ENCODE measurements at places on chromosomes 12 and 14.

DNA sequence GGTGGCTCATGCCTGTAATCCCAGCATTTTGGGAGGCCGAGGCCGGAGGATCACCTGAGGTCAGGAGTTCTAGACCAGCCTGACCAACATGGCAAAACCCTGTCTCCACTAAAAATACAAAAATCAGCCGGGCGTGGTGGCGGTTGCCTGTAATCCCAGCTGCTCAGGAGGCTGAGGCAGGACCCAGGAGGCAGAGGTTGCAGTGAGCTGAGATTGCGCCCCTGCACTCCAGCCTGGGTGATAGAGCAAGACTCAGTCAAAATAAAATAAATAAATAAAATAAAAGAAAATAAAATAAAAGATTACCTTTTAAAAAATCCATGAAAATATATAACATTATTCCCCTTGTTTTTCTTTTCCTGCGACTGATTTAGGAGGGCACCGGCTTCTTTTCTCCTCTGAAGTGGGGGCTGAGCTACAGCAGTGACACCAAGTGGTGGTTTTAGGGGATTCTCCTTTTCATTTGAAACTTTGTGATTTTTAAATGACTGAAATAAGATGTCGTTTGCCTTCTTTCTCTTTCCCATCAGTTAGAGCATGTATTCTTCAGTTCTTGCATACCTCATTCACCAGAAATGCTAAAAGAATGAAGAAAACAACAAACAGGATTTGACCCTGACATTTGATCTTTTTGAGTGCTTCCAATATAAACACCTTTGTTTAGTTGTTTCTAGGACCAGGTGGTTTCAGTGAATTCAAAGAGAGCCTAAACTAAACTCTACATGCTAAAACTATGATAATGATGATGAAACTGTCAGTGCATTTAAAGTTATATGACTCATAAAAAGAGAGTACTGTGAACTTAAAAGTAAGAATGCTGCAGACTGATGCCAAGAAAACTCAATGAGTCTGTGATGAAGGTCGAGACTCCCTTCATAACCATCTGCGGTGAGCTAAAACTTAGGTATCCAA lies 22.6 kb upstream of the PKP2 start:
- DNase-seq = no peak

GRCh38 chr14:68780358-68781160 lies 12.3 kb downstream of the ZFP36L1 start:
- DNase-seq = peak; percentile 86

DNA sequence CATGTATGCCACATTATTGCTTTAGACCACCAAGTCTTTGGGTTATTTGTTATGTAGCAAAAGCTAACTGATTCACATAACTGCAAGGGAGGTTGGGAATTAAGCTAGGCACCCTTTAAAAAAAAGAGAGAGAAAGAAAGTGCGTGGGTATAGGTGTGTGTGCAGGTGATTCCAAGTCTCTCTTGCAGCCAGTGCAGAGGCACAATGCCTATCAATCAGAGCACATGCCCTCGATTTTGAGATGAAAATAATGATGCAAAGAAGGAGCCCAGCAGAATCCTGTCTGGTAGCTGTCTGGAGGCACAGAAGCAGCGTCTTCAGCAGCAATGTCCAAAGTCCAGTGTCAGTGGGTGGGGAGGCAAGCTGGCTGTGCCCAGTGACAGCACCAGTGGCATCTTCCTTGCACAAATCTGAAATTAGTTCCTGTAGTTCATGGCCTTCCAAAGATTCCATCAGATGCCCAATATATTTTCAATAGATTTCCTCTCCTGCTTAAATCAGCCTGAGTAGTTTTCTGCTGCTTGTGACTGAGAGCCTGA lies 62.4 kb upstream of the TBPL2 start:
- no peak for DNase-seq

GRCh38 chr12:46365951-46366379 lies 6.6 kb downstream of the SLC38A2 start:
- DNase-seq = no peak

- no peak for DNase-seq
These were observed 18.6 kb upstream of the EMP1 start for GRCh38 chr12:13177906-13178305.

- DNase-seq = peak; percentile 35
These were observed 1.8 kb downstream of the FBXL14 start for GRCh38 chr12:1592444-1593173.

DNA sequence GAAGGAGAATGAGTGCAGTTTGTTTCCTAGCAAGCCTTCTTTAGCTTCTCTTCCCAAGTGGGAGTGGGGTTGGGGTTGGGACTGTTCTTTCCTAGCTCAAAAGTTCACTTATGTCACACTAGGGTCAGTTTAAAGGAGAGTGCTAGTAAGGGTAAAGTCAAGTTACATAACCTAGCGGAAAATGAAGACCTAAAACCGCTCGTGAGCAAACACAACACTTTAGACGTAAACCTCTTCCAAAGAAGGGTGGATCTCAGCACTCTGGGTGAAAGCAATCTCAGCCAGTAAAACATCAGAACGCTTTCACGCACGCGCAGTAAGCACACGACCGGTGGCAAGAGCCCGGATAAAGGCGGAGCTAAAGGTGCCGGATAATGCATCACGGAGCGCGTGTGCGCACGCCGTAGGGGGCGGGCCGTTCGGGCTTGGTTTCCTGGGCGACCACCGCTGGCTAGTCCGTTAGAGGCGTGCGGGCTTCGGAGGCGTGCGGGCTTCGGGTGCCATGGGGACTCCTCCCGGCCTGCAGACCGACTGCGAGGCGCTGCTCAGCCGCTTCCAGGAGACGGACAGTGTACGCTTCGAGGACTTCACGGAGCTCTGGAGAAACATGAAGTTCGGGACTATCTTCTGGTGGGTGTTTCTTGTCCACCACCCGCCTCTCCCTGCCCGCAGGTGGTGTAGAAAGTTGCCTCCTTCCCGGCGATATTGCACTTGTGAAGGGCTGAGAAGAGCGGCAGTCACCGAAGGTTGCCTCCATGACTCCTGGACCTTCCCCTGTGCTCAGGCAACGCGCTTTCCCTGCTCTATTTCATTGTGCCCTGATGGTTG lies at the start of gene SNAPC1:
Gene SNAPC1 (plus strand): TSS at position 462 of the 828 bp plus-strand sequence. CDS start 41 bp downstream, at position 503.
- peak; percentile 97 for DNase-seq

DNA sequence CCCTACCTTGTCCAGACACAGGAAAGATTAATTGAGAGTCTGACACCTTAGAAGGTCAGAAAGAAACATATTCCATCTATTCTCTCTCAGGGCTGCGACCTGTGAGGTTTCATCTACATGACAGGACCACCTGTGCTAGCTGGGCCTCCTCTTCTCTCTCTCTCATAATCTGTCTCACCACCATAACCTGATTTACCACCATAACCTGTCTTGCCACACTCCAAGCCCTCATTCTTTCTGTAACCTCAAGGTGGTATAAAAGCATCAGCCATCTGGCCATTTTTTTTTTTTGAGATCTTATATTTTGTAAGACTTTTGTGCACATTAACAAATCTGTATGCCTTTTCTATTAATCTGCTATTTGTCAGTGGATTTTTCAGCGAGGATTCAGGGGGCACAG lies 75.5 kb downstream of the ACADS start:
- DNase-seq = no peak

DNA sequence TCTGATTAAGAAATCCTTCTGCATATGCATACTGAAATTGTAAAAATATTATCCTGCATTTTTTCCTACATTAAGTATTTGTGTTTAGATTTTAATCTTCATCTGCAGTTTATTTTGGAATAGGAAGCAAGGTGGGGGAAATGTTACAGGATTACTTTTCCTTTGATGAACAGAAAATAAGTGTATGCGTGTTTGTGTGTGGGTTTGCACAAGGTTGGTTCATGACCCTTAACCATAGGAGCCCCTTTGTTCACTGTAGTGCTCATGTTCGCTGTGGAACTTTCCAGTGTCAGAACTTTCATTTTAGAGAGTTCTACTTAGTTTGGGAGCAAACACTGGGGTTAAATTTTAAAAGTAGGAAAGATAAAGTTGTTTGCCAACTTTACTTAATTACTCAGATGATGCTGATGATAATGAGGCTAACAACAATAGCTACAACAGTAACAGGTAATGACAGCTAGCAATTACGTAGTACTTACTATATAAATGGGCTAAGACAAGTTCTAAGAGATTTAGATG lies 6.4 kb upstream of the A2M start:
- no peak for DNase-seq

Data from erythroblast (primary cell).